ENCODE measurements at places on chromosomes 4 and X.

GRCh38 chr4:155696726-155697125, 30.1 kb downstream of the GUCY1A1 start:
- DNase-seq: no peak

GRCh38 chrX:148290041-148290440, 210.4 kb upstream of the AFF2 start:
- DNase-seq: no peak

DNA sequence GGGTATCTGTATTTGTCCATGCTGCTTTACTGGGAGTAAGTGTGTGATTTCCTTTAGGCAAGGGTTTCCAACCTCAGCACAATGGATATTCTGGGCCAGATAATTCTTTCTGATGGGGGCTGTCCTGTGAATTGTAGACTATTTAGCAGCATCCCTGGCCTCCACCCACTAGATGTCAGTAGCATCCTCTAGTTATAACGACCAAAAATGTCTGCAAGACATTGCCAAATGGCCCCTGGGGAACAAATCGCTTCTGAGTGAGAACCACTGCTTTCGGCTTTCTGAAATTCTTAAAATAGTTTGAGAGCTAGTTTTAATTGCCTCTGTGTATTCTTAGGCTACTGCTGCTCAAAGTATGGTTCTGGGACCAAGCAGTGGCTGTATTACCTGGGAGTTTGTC, 81.2 kb upstream of the GPM6B start:
- no peak for DNase-seq

DNA sequence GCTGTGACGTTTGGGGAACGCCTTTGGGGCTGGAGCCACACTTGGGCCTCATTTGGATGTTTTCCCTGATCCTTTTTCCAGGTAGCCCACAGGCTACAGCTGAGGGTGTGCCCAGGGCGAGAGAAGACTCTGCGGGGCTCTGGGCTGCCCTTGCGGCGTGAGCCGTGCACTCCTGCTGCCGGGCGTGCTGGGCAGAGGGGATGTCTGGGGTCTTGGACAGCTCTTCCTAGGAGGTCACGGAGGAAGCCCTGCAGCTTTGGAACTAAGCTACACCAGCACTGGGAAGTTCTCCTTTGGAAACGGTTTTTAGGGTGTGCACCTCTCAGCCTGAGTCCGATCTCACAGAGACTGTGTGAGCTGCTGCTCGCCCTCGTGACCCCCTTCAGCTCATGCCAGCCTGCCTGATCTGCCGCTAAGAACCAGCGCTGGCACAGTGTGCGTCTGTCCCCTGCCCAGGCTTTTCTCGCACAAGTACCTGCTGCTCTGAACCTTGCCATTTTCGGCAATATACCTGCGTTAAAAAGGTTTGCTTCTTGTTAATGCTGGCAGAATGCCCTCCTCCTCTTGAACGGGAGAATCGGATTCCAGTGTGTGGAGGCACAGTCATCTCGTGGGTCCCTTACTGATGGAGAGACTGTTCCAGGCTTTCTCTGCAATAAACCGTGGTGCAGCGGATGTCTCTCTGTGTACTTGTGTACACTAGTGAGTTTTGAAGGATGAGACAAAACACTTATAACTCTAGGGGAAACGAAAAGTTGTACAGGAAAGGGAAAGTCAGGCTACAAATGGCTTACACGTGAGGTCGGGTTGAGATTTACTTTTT, 14.3 kb downstream of the MSANTD1 start:
- DNase-seq: no peak

DNA sequence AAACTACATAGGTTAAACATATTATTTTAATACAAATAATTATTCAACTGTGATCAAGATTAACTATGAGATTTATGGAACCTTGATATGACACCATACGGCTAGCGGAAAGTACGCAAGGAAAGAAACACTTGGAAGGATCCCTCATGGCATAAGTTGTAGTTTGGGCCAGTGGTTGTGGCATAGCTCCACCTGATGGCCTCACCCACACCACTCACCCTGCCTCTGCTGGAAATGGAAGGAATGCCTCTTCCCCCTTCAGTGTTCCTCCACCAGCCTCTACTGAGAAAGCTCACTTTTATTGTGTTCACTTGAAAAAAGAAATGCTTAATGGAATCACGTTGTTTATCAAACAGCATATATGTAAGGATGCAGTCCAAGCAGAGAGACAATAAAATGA, 86.4 kb downstream of the BMP15 start:
- no peak for DNase-seq

DNA sequence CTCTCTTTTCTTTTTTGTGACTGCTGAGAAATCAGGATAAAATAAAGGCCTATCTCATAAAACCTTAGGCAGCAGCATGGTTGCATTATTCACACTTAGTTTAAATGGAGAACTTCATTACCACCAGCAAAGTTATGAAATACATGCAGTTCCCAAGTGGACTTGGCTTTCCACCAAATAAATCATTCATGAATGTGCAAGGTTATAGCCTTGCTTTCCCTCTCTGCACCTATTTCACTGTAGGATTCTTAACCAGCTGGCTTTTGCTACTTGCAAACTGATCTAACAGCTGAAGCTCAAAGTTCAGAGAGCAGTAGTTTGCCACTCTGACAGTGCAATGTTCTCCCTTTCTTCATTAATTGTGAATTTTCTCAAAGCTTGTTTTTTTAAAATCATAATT, 140.1 kb upstream of the SMIM31 start:
- DNase-seq: no peak

DNA sequence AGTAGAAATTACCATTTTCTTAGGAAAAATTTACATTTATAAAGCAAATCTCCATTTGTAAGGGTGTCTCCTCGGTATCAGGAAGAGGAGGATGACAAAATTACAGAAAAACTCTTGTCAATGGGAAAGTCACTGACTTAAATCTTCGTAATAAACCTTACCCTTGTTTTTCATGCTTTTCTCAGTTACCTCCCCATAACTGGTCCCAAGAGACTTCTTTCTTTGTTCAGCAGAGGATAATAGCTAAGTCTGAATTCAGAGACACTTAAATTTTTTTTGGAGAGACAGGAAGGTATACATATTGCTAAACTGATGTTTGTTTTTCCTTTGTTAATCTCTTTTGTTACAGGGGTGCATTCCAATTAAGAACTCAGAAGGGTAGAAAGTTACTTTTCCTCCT, 125.5 kb upstream of the JADE1 start:
- DNase-seq: no peak

DNA sequence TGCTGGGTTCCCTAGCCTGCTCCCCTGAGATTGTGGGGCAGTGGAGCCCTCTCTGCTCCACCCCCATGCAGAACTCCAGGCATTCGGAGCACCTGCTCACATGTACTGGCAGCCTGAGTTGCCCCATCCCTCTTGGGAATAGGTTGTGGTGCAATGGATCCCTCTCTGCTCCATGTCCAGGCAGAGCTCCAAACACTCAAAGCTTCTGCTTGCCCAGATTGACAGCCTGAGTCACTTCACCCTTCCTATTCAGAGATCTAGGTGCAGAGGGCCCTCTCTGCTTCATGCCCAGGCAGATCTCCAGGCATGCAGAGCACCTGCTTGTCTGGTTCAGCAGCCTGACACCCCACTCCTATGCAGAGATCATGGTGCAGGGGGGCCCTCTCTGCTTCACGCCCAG, 18.6 kb upstream of the TEX13B start:
- DNase-seq: no peak

GRCh38 chr4:54277691-54278090, 48.6 kb downstream of the PDGFRA start:
- DNase-seq: no peak

DNA sequence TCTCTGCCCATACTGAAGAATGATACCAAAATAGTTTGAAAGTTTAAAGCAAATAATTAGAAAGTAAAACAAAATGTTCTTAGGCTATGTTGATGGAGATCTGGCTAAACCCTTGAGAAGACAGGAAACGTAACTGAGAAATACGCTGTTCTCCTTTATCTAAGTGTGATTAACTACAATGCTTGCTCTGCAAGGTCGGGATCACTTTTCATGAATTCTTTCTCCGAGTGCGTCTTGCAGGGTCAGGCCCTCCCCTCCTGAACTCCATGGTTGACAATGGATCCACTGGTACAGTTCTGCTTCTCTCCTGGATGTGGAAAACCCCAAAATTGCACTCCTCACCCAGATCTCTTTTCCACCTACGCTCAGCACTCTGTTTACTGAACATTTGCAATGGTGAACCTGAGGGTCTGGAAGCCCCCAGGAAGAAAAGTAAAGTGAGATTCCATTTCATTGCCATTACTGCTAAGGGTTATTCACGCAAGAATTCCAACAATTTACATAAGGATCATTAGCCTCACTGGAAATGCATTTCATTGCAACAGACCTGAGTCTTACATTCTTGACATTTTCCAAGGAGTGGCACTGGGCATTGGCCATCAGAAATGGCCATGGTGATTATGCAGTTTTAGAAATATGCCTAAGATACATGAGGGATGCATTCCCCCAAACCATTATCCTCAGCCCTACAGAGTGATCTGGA, 24.6 kb upstream of the WWC2 start:
- DNase-seq: no peak

GRCh38 chrX:136130931-136131833, 16.2 kb upstream of the FHL1 start:
- no peak for DNase-seq

Measured in NCI-H526 treated with DMSO at 0.1 percent for 48 hours (cell line).